ENCODE measurements at places on chromosomes 7 and 10. TPM values are rescaled to one million over a fixed set of nuclear protein-coding genes. Genes with fewer than 3 reads are reported as not detected.

DNA sequence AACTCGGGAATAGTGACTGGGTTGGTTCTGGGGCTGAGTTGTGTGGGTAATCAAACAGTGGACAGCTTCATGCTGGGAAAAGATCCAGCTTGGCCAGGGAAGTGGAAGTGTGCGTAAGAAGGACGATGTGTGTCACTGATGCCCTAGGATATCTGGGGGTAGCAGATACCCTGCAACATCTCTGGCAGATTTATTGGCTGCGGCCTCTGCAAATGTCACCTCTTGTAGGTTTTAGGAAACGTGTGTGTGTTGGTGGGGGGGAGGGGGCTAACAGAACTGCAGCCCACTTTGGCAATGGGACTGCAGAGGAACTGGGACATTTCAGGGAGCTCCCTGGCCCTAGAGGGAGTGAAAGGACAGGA is 965 bp upstream of the AGAP3 start:
- DNase-seq, result no peak

DNA sequence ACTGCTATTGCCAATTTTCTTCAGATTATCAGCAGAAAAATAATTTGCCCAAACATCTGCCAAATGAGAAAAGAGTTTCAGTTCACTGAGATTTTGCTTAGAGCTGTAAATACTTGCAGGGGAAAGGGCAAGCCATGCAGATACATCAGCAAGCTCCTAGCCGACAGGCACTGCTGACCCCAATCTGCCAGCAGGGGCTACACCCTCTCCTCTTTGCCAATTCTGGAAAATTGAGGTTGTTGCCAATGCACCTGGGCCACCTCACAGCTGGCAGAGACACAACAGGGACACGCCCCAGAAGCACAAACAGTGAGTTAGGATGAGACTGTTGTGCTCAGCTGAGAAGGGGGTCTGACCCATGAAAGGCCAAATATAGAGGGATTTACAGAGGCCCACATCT is 129.5 kb upstream of the MYO3A start:
- no peak for DNase-seq

- DNase-seq, result no peak
Observed at GRCh38 chr7:70738151-70738885, 393.6 kb upstream of the GALNT17 start.

- DNase-seq, result peak; percentile 36
Observed at GRCh38 chr7:69169386-69169785, 428.9 kb upstream of the AUTS2 start.

WNT8B gene
- not detected for total RNA-seq

- peak; percentile 99 for DNase-seq
Observed at GRCh38 chr7:2844153-2845033, at the start of gene GNA12. Gene GNA12, minus strand, starts transcription at chr7:2844308. Its CDS starts 147 bp downstream, at chr7:2844161.

GNAT3 gene
- total RNA-seq, result 2.1 TPM

DNA sequence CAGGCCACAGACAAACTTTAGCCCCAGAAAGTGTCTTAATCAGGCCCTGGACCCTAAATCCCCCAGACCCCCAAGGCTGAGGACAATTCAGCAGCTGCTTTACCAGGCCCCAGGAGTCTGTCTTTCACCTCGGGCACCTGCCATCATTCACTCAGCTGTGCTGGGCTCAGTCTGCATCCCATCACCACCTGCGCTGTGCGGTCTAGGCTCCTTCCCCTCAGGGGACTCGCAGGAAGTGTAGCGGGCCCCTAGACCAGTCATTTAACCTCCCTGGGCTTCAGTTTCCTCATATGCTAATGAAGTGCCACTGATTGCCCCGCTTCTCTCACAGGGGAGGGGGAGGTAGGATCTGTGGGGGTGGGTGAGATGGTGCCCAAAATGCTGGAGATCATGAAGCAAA is 76.4 kb upstream of the ZMIZ1 start:
- DNase-seq, result no peak

DNA sequence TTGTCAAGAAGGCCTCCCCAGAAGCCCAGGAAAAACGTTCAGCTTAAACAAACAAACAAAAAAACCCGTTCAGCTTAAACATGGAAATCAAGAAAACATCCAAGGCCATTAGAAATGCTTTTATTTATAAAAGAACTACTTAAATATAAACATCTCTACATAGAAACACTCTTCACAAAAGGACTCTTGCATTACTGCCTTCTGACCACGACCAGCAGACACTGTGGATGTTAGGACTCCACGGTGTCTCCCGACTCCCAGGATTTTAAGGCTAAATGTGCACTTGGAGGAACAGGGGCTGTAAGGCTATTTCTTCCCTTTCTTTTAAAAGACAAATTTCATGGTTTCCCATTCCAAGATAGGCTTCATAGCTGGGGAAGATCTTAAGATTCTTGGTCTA is 93.0 kb downstream of the ABCC2 start:
- no peak for DNase-seq

- no peak for DNase-seq
Observed at GRCh38 chr10:69459893-69460575, 8.8 kb downstream of the TSPAN15 start.

DNA sequence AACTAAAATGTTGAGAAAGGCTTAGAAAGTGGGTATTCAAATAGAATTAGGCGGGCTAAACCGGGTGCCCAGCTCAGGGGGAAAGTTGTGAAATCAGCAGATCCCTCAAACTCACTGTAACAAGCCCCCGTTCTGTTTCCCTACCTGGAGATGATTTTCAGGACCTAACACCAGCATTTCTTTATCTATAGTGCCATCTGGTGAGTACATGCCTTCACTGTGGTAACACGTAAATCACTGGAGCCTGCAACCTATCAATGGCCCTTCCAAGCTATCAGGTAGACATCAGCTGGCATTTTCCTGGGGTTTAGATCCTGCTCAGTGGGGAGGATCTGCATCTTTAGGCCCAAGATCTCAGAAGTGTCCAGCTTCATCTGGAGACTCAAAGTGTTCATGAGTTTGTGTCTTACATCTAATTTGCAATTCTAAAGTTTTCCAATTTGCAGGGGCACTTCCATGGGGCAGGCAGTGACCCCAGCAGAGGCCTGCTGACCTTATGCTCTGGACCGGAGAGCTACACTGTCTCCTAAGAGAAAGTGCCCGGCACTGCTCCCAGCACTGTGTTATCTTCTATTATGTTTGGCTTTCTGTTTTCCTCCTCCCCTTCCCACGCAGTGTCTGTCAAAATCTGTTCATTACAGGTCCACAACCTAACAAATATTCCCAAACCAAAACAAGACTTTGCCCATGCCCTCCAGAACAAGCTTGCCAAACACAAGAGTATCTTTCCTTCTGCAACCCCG is 132.5 kb downstream of the LSM5 start:
- DNase-seq, result peak; percentile 59

DMBT1 gene
- total RNA-seq, result 0.36 TPM

DNA sequence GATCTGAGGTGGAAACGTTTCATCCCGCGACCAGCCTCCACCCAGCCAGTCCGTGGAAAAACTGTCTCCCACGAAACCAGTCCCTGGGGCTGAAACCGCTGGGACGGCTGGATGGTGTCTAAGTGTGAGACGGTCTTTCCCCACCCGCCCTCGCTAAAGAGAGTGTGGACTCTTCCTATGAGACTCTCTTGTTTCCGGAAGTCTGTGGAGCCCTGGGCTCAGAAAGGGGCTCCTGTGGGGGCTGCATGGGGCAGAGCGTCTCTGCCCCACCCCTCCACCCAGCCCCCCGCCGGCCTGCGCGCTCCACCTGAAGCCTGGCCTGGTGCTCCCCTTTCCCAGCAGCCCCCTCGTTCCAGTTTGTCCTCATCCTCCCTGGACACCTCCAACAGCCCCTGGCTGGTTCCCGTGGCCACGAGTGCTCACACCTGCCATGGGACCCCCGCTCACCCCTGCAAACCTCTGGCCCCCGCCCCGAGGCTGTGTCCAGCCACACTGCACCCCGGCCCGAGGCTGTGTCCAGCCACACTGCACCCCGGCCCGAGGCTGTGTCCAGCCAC is 28.7 kb downstream of the CFAP46 start:
- DNase-seq, result no peak

GRCh38 chr7:150927956-150928344 is 50.2 kb downstream of the KCNH2 start:
- no peak for DNase-seq

GRCh38 chr7:70502117-70502863 is 629.7 kb upstream of the GALNT17 start:
- DNase-seq, result no peak

HMX2 gene
- not detected for total RNA-seq

TRIM24 gene
- total RNA-seq, result 38.0 TPM

DNA sequence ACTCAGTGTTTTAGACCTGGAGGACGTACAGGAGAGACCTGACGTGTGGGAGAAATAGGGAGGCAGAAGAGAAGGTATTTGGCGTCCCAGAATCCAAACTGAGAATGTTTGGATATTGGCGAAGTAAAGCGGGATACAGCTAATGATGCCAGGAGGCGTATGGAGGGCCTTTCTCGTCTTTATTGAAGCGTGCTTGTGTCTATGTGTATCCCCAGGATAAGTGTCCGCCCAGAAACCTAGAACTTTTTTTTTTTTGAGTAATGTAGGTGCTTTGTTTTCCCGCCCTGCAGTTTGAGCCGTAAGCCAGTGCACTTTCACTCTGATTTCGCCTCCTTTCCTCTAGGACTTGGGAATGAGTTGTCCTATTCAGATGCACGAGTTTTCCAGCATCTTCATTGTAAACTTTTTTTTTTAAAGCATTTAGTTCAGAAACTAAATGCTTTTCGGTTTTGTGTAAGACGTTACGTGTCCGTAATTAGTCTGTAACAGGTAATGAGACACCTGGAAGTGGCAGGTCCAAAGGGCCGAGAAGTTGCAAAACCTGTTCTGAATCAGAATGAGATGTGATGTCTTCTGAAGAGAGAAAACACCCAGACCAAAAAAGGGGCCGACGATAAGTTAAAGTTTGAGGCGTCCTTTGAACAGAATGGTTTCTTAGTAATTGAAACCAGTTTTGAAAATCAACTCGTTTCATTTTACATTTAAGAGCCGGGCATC is 746 bp downstream of the ARL5B start:
- no peak for DNase-seq

DNA sequence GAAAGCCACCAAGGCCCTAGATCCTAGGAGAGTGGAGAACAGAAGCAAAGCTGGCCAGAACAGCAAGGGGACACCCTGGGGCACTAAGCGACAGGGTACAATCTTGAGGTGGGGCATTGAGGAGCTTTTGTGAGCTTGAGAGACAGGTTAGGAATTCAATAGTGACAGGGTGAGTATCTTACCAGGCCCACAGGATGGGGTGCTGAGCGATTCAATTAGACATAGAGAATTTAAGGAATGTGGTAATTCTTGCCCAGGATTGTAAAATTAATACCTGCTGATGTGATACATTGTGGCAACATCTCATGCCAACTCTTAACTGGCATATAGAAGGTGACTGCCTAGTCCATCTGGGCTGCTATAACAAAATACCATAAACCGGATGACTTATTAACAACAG is 14.0 kb downstream of the RBP3 start:
- DNase-seq, result no peak

DNA sequence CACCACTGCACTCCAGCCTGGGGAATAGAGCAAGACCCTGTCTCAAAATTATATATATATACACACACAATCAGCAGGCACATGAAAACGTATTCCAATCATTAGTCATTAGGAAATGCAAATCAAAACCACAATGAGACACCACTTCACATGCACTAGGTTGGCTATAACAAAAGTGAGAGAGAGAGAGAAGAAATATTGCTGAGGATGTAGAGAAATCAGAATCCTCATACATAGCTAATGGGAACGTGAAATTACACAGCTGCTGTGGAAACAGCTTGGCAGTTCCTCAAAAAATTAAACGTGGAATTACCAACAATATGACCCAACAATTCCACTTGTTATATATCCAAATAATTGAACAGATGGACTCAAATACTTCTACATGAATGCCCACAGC is 43.3 kb upstream of the CNNM1 start:
- no peak for DNase-seq

GRCh38 chr10:133473270-133473669 is 19.5 kb downstream of the SCART1 start:
- no peak for DNase-seq

DNA sequence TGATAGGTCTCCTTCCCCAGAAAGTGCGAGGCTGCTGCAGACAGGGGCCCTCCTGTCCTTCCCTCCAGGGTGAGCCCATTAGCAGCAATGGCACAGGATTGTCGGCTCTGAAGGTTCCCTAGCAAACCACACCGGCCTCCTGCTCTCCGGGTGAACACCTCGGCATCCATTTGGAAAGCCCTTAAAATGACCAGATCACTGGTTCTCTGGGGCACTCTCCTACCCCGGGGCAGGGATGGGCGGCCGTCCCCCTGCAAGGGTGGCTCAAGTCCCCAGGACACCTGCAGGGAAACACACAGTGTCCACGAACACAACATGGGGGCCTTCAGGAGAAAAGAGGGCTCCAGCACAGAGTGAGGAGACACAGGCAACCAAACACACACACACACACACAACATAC is 459.1 kb downstream of the PTPRN2 start:
- DNase-seq, result no peak

DNA sequence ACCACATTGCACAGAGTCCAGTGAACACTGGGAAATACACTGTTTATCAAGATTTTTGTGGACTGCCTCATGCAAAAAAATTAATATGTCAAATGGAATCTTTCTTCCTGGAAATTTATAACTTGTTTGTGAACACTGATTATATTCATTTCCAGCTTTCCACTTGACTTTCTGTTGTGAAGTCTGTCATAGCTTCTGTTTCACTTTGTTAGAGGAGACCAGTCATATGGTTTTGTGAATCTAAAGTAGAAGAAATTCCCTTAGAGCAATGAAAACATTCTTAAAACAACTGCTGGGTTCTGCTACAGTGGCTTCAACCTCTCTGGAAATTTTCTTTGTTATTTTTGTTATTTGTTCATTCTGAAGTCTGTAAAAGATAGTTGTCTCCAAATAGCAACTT is 349.5 kb upstream of the NFE2L3 start:
- no peak for DNase-seq

GRCh38 chr10:19922236-19922963 is 106.2 kb downstream of the PLXDC2 start:
- DNase-seq, result no peak

All from cerebellum (tissue), 4 donors.